ENCODE measurements at places on chromosomes 5 and 9. TPM values are rescaled to one million over a fixed set of nuclear protein-coding genes. Genes with fewer than 3 reads are reported as not detected.

Gene GARNL3
- total RNA-seq, result 6.2 TPM

Gene PCDHB10
- total RNA-seq, result 0.79 TPM

Gene CDH18
- total RNA-seq, result 5.3 TPM

Gene SPINK4
- total RNA-seq, result 0.91 TPM

Gene AP3B1
- total RNA-seq, result 45.3 TPM

Gene CCDC152
- total RNA-seq, result 0.26 TPM

Gene ANKDD1B
- 1.2 TPM for total RNA-seq

Gene SHROOM1
- total RNA-seq, result 7.0 TPM

Gene OGN
- total RNA-seq, result 24.7 TPM

Gene PDE6A
- not detected for total RNA-seq

Gene EIF4E1B
- total RNA-seq, result not detected

Gene TSLP
- 3.2 TPM for total RNA-seq

Gene FOXD4L4
- total RNA-seq, result 0.20 TPM

Gene SLC36A2
- total RNA-seq, result not detected

Gene IL9
- not detected for total RNA-seq

Gene MGAT1
- total RNA-seq, result 103 TPM

All from smooth muscle cell of the pulmonary artery (primary cell).